ENCODE measurements at places on chromosomes 11 and 22.
A peak's percentile ranks its signal among the peaks of the same experiment; 100 is the strongest.

DNA sequence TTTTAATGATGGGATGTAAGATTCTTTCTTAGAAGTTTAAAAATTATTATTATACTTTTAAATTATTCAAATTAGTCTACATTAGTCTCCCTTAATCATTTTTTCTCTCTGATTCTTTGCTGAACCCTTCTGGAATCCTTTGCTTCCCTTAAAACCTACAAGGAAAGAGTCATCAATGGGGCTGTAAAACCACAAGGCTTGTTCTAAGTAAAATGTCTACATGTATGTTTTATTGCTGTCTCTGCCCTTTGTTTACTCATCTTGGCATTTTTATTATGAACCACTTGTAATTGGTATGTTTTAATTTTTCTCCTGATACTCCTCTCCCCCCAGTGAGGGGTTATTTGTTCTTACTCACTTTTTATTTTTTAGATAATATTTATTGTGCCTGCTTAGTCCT is 27.4 kb downstream of the FAR1 start:
- no peak for DNase-seq

- no peak for DNase-seq
Observed at GRCh38 chr11:44600839-44601383, 35.4 kb downstream of the CD82 start.

DNA sequence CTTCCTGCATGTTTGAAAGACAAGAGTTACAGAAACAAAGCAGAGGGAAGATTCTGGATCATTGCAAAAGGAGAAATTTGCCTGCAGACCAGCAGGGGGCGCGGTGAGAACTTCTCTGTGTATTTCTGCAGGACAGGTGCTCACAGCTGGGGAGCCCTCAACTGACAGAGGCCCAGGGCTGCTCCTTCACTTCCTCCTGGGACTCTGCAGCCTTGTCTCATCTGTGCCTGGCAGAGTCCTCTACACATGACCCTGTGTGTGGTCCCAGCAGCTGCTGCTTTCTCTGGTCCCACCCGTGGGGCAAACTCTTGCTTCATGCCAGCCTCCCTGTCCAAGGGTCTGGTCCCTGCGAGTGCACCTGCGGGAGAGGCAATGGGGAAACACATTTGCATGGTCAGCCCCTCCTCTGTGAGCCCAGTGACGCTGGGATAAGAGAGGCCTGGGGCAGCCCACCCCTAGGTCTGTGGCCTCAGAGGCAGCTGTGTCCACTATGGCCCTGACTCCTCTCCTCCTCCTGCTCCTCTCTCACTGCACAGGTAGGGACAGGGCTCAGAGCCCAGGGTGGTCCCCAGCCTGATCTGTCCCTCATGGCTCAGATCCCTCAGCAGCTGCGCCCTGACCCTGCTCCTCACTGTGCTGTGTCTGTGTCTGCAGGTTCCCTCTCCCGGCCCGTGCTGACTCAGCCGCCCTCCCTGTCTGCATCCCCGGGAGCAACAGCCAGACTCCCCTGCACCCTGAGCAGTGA is 43.2 kb upstream of the VPREB1 start:
- DNase-seq, result peak; percentile 2

DNA sequence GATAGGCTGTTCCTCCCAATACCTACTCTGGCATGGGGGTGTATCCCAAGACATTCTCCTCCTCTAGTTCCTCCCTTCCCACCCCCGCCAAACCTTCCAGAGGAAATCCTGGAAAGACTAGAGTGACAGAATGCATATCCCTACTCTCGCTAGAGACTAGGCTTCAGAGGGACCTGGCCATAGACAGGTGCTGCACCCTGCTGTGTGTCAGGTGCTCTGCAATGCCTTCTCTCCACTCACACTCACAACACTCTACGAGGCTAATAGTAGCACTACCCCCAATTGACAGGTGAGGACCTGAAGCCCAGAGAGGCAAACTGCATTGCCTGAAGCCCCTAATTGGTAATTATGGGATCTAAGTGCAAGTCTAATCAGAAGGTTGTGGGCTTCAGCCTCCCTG is 46.2 kb upstream of the LMO1 start:
- DNase-seq, result no peak

DNA sequence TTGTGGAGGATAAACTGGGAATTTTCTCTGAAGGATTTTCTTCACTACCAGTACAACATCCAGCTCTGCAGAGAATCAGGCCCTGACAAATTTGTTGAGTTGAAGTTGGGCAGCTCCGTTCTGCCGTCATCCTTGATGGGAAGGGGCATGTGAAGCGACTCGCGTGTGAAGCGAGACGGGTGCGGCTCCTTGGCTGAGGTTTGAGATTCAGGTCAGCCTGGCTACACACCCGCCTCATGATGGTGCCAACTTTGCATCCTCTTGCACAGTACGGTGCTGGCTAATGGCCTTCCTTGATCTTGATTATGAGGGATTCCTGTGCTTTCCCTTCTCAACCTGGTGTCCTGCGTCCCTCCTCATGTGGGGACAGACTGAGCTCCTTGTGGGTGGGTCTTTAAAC is 19.7 kb upstream of the CDC42EP2 start:
- DNase-seq, result no peak

- DNase-seq, result no peak
Observed at GRCh38 chr11:68990995-68991780, 10.4 kb upstream of the MRGPRD start.

GRCh38 chr11:132942611-132943356 is 589.5 kb downstream of the OPCML start:
- no peak for DNase-seq

- peak; percentile 71 for DNase-seq
Observed at GRCh38 chr22:23849009-23850006, 8.4 kb upstream of the SLC2A11 start.

DNA sequence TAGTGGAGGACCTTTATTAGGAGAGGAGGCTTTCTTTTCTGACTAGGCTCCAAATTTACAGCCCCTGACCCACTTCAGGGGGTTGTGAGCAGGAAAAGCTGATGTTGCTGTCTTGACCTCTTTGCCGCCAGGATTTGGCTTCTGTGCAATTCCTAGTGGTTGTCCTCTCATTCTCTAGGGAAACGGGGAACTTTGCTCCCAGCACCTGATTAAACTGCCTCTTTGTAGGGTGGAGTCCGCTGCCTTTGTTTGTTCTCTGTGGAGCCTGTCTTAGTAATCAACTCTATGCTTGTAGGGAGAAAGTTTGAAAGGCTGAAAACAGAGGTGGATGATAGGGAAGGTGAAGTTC is 16.3 kb downstream of the CTNND1 start:
- DNase-seq, result no peak

DNA sequence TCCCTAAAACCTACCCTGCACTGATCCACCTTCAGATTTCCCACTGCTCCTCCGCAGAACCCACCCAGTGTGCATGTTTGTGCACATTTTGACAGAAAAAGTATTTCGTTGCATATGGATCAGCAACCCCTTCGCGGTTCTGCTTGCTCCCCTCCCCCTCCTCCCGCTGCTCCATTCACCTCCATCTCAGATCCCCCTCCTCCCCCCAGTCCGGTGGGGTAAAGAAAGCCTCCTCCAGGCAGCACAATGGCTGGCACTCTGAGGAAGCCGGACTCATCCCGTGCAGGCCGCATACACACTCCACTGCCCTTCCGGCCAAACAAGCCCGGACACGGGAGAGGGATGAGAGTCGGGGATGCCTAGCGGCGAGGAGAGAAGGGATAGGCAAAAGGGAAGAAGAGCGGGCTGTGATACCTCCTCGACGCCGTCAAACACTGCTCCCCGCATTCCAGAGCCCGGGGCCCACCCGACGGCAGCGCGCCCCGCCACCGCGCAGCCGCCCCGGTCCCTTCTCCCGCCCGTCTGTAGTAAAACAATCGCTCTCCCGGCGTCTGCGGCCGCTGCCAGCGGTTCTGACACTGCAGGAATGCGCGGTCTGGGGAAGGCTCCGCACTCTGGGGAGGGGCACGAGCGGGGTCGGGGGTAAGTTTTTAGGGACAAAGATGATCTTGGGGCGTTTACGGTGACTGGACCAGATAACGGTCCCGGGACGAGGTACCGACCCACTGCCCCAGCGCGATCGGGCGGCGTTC is 915 bp downstream of the FEZ1 start:
- DNase-seq, result peak; percentile 84

GRCh38 chr11:119680541-119681360 is 48.2 kb downstream of the NECTIN1 start:
- DNase-seq, result no peak

GRCh38 chr11:9460322-9461062 is at the start of gene ZNF143:
TSS of gene ZNF143 (plus strand) at chr11:9461012. CDS start at chr11:9471309, 10,297 bp downstream.
- DNase-seq, result peak; percentile 100

DNA sequence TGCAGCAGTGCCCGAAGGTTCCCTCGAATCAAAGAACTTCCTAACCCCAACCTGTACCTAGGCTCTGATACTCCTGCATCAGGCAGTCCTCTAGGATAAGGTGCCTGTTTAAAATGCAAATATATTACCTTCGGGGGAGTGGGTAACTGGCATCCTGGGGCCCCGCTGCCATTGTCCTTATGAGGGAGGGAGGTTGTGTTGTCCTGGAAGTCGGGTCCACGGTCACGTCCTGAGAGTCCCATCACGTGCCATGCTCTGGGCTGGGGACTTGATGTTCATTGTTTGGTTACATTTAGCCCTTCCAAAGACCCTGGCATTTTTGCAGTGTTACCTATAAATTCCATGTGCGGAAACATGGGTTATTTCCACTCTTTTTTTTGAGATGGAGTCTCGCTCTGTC is 67.6 kb downstream of the PARVB start:
- no peak for DNase-seq

DNA sequence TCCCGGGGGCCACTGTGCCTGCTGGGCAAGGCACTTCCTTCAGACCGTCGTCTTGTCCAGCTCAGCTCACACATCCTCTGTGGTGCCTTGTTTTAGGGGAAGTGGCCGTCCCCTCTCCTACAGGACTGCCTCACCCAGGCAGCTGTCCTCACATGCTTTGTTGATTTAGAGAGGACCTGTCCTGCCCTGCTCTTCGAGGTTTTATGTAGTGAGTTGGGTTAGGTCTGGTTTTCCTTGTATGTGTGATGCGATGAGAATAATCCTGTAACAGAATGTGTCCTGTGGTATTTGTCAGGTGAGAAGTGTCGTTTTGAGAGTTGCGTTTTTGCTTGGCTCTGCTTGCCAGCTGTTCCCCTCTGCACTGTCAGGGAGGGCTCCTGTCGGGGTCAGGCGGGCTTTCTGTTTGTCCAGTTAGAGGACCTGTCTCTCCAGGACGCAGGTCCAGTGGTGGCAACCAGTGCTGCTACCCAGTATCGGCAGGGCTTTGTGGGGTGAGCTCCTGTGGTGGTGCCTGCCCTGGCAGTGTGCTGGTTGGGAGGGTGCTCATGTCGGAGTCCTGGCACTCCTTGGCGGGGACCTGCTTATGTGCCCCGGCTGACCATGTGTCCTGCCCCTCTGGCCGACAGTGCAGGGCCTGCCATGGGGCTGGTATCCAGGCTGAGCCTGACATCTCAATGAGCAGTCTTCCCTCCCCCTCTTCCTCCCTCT is 41.3 kb downstream of the MUC6 start:
- no peak for DNase-seq

DNA sequence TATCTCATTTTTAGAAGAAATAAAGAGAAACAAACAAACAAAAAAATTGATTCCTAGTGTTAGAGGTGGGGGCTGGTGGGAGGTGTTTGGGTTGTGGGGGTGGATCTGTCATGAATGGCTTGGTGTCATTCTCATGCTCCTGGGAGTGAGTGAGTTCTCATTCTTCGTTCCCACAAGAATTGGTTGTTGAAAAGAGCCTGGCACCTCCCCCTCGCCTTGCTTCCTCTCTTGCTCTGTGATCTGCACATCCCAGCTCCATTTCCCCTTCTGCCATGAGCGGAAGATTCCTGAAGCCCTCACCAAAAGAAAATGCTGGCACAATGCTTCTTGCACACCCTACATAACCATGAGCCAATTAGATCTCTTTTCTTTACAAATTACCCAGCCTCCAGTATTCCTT is 277.8 kb downstream of the ST3GAL4 start:
- no peak for DNase-seq

- DNase-seq, result peak; percentile 27
Observed at GRCh38 chr11:101444164-101444563, 139.6 kb downstream of the TRPC6 start.

Data from brain (organoid and tissue), 16 donors.